ENCODE measurements at places on chromosomes 6 and 20. TPM values are rescaled to one million over a fixed set of nuclear protein-coding genes. Genes with fewer than 3 reads are reported as not detected.
A peak's percentile ranks its signal among the peaks of the same experiment; 100 is the strongest.

- H3K27ac ChIP-seq: no peak overlapping the region
- H3K4me1 ChIP-seq: peaks cover 10% of the 10 kb centered on the region
- no peak overlapping the region for H3K4me3 ChIP-seq
- no peak for DNase-seq
Measured at GRCh38 chr20:62531046-62531838, 55.4 kb upstream of the GATA5 start.

DNA sequence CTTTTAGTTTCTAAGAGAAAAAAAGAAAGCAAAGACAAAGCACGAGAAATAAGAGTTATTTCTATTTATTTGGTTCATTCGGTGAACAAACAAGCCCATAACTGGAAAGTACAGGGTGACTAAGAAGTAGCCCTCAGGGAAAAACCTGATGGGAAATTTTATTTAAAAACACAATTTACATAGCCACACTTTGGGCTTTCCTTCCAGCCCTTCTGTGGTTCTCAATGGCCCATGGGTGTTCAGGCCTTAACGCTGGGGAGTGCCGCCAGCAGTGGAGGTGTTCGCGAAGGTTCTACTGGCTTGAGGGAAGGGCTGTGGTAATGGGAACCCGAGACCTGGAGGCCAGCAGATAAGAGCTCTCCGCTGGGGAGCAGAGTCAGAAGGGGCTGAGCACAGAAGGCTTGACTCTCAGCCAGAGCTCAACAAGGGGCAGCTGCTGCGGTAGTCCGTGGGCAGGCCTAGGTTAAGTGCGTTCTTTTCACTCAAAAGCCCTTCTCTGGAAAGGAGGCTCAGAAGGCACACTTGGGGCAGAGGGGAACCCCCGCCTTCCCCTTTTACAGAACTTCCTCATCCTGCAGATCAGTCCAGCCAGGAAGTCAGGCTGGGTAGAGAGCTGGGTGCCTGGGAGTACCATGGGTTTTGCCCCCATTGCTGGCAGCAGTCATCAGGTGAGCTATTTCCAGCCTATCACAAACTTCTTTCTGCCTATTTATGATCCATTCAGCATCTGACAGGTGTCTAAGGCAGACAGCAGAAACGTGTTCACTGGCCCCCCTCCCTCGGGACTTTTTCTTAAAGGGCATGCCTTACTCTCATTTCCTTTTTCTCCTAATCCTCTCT lies 8.8 kb upstream of the CD83 start:
- no peaks in the 10 kb centered on the region for H3K4me1 ChIP-seq
- no peaks in the 10 kb centered on the region for H3K27me3 ChIP-seq
- no peak overlapping the region for H3K4me3 ChIP-seq
- no peaks in the 10 kb centered on the region for H3K36me3 ChIP-seq
- DNase-seq: peak; percentile 42
- H3K27ac ChIP-seq: no peak overlapping the region

DNA sequence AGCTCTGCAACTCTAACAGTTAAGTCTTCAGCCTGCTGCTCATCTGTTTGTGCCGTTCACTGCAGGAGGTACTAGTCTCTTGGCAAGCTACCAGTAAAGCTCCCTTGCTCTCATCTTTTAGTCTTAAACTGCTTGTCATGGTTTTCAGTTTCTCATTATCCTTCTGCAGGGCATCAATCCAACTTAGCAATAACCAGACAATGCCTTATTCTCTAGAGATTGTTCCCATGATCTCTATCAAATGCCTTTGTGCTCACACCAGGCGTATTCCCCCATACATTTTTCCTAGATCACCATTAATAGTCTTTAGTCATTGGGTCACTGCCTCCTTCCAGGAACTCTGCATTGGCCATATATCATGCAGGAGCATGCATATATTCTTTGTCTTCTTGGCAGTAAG lies 171.3 kb downstream of the GRM1 start:
- no peak overlapping the region for H3K27ac ChIP-seq
- H3K4me1 ChIP-seq: no peaks in the 10 kb centered on the region
- no peak overlapping the region for H3K4me3 ChIP-seq
- H3K27me3 ChIP-seq: no peaks in the 10 kb centered on the region

DNA sequence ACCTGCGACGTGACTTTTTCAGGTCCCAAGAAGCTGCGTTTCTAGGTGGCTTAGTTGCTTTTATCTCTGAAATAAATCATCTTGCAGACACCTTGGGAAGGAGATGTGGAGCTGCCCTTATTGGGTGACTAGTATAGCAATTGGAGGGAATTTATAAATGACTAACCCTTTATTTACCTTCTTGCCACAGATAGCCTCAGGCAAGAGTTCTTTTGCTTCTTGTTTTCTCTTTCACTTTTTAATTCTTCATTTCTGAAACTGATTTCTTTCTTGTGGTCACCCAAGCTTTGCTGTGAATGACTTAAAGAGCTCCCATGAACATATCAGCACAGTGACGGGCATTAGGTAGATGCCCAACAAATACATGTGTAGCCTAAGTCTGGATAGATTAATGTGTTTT lies 3.0 kb downstream of the ADGRF4 start:
- H3K4me1 ChIP-seq: no peaks in the 10 kb centered on the region
- H3K27ac ChIP-seq: no peak overlapping the region
- no peak overlapping the region for H3K4me3 ChIP-seq
- H3K27me3 ChIP-seq: no peaks in the 10 kb centered on the region
- peak; percentile 35 for DNase-seq
- no peaks in the 10 kb centered on the region for H3K36me3 ChIP-seq

DNA sequence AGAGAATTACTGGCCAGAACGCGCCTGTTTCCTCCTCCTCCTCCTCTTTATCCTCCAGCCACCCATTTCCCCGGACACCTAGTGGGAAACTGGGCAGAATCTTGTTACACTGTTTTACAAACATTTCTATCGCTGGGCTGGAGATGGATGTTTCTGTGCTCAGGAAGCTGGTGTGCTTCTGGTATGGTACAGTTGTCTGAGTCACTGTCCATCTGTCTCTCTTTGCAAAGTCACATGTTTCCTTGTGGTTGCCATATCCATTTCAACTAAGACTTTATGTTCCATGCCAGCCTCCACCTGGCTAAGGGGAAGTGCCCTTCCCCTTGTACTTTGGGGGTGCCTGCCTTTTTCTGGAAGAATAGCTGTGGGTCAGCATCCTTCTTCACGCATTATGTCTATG lies 52.9 kb upstream of the SLC22A16 start:
- no peak for DNase-seq
- H3K36me3 ChIP-seq: no peaks in the 10 kb centered on the region
- no peaks in the 10 kb centered on the region for H3K27me3 ChIP-seq

- DNase-seq: no peak
- no peaks in the 10 kb centered on the region for H3K27me3 ChIP-seq
- H3K36me3 ChIP-seq: no peaks in the 10 kb centered on the region
- H3K27ac ChIP-seq: no peak overlapping the region
- H3K4me3 ChIP-seq: no peak overlapping the region
Measured at GRCh38 chr6:132365281-132365907, 35.9 kb downstream of the MOXD1 start.

DNA sequence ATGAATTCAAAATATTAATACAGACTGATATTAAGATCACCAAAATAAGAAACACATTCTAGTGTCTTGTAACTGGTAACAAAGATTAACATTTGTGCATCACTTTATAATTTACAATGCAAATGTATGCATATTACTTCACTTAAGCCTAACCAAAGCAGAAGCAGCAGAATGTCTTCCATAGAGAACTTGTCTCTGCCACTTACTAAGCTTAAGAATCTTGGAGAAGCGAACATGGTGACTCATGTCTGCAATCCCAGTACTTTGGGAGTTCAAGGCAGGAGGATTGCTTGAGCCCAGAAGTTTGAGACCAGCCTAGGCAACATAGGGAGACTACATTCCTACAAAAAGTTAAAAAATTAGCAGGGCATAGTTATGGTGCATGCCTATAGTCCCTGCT lies 18.8 kb downstream of the AK9 start:
- H3K27ac ChIP-seq: no peak overlapping the region
- no peak for DNase-seq
- H3K36me3 ChIP-seq: peaks cover 16% of the 10 kb centered on the region
- no peak overlapping the region for H3K4me3 ChIP-seq
- H3K27me3 ChIP-seq: no peaks in the 10 kb centered on the region
- H3K4me1 ChIP-seq: no peaks in the 10 kb centered on the region

DNA sequence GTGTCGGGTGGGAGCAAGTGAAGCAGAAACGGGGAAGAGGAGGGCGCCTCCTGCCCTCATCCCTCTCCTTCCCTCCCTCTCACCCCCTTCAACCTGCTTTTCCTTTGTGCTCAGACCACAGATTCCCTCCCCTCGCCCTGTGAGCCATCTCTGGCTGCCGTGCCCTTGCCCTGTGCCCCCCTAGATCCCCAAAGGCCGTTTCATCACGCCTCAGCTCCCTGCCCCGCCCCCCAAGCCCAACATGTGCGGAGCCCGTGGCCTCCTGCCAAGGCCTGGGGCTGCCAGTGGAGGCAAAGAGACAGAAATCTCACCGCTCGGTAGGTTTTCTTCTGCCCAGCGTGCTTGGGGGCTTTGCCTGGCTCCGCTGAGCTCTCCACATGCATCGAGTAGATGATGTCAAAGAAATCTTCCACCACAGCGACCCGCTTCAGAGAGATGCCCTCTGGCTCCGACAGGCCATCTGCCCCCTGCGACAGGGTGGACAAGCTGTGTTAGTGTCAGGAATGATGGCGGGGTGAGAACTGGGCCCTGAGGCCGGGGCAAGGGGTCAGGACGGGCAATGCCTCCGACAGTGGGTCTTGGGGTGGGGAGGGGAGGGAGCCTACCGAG lies 57.6 kb downstream of the NOL4L start:
- no peaks in the 10 kb centered on the region for H3K36me3 ChIP-seq
- no peak overlapping the region for H3K27ac ChIP-seq
- no peaks in the 10 kb centered on the region for H3K27me3 ChIP-seq
- DNase-seq: no peak
- peaks cover 5% of the 10 kb centered on the region for H3K4me1 ChIP-seq

The ETV7 gene
- total RNA-seq: 0.37 TPM

The CLPSL2 gene
- total RNA-seq: not detected

The SLC24A3 gene
- total RNA-seq: 6.8 TPM

The RIMS1 gene
- total RNA-seq: 16.5 TPM
